ENCODE measurements at places on chromosomes 2 and 18.

- no peak for DNase-seq
Measured at GRCh38 chr18:26865557-26865956, at the start of gene AQP4. TSS of gene AQP4 (minus strand) at chr18:26865707. CDS start at chr18:26865689, 18 bp downstream.

DNA sequence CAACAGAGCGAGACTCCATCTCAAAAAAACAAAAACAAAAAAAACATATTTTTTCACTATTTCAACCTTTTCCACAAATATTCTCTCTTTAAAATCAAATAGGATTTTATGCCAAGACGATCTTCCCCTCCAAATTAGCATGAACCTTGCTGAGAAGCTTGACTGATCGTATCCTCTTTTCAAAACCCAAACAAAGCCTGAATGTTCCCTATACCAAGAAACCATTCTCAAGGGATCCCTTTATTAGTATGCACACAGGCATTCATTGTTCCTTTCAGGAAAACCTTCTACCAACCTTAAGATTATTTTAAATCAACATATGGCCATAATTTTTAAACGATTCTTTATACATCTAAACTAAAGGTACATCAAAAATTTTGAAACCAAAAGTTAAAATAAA lies 6.3 kb downstream of the SPIRE1 start:
- DNase-seq, result no peak

DNA sequence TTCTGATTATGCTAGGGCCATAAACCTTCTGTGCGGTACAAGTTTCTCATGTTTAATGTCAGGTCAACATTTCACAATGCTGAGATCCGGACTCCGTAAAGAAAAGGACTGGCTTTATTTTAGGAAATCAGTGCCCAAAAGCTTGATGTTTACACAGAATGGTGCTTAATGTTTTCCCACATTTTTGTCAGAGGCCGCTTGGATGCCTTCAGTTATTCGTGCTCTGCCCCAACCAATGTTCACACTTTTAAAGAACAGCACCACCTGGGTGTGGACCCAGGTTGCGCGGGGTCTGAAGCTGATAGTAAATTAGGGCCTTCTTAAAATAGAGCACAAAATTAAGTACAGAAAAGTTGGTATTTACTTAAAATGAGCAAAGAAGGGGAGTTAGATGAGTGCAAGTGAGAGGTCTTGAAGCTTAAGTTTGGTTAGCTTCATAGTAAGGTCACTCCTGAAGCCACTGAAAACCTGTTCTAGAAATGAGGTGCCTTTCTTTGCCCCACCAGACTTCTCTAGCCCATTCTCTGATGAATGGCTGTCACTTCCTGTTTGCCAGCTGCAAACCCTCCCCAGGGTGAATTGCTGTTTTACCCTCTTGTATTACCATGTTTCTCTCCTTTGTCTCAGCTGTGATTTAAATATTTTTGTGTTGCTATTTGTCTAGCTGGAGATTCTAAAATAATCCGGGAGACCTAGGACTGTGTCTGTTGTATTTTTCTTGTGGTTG lies 20.5 kb downstream of the SLC3A1 start:
- DNase-seq, result no peak

DNA sequence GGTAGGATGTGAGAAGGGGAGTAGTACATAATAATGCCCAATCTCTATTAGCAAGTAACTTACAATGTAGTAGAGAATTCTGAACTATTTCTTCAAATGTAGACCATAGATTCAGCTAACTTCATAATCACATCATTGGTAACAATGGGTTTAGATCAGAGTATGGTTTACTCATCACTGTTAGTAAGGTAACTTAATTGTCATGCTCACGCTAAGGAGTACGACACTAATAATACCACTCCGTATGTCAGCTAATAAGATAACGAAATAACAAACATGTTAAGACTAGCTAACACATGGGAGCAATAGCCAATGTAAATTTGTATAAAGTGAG lies 56.4 kb upstream of the CCDC141 start:
- DNase-seq, result no peak

GRCh38 chr2:88250404-88250803 lies 80.3 kb downstream of the THNSL2 start:
- DNase-seq, result no peak

DNA sequence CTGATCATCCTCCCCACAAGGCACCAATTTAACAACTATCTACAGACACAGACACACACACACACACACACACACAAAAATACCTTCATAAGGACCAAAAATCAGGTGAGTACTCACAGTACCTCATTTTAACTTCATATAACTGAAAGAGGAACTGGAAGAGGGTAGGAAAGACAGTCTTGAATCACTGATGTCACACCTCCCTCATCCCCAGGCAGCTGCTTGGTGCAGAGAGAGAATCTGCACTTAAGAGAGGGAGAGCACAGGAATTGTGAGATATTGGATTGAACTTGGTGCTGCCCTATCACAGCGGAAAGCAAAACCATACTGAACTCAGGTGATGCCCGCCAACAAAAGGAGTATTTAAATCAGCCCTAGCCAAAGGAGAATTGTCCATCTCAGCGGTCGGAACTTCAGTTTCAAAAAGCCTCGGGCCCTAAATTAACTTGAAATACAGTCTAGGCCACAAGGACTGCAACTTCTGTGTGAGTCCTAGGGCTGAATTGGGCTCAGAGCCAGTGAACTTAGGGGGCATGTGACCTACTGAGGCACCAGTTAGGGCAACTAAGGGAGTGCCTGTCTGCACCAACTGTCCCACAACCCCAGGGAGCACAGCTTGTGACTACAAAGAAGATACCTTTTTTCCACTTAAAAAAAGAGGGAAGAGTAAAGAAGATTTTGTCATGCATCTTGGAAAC lies 211.1 kb downstream of the LRATD1 start:
- no peak for DNase-seq

GRCh38 chr2:72141032-72141645 lies 6.5 kb downstream of the CYP26B1 start:
- DNase-seq, result no peak

GRCh38 chr18:49924293-49924983 lies 111.1 kb upstream of the ACAA2 start:
- no peak for DNase-seq

GRCh38 chr2:239536186-239536585 lies 135.4 kb upstream of the HDAC4 start:
- DNase-seq, result no peak

DNA sequence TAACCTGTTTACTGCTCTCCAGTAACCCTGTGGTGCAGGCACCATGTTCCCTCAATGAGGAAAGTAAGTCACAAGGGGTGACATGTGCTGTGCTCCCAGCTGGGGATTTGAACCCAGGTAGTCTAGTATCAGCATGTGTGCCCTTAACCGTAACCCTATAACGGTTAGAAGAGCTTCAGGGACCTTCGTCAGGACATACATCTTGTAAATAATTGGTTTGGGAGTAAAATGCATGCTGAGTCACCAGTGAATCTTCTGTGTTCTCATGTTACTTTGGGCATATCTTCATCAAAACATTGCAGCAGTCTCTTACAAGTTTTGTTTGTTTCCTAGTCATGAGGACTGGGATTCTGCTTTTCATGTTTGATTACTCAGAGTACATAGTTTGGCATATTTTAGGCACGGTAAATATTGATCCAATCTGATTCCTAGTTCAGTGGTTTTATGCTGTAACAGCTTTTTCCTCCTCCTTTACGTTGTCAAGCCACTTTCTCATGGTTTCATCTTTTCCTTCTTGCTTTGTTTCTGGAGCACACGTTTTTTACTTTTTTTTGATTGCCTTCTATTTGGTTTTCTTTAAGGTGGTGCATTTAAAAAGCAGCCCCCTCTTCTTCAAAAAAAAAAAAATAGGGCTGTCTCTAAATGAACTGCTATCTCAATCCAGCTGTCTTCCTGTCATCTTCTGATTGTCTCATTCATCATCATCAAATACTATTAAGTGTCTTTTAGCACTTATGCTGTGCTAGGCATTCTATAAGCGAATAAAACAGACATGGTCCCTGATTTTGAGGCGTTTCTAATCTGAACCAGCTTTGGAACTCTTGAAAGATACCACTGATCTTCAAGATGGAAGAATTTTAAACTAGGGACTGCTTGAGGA lies 50.4 kb downstream of the CLIP4 start:
- DNase-seq, result no peak

DNA sequence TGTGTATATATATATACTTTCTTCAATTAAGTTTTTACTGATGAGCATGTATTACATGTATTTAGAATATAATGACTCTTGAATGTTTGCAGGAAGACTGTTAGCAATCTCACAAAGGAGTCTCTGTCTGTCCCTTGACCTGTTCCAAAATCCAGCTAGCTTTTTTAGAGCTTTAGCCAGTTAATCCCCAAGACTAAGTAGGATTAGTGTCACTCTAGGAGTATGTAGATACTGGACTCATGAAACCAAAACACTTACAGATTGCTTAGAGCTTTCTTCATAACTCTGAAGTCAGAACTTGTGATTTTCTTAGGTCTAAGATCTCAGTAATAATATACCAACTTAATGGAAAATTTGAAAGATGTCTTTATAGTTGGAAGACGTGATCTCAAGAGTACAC lies 2.2 kb downstream of the UBXN4 start:
- DNase-seq, result no peak

DNA sequence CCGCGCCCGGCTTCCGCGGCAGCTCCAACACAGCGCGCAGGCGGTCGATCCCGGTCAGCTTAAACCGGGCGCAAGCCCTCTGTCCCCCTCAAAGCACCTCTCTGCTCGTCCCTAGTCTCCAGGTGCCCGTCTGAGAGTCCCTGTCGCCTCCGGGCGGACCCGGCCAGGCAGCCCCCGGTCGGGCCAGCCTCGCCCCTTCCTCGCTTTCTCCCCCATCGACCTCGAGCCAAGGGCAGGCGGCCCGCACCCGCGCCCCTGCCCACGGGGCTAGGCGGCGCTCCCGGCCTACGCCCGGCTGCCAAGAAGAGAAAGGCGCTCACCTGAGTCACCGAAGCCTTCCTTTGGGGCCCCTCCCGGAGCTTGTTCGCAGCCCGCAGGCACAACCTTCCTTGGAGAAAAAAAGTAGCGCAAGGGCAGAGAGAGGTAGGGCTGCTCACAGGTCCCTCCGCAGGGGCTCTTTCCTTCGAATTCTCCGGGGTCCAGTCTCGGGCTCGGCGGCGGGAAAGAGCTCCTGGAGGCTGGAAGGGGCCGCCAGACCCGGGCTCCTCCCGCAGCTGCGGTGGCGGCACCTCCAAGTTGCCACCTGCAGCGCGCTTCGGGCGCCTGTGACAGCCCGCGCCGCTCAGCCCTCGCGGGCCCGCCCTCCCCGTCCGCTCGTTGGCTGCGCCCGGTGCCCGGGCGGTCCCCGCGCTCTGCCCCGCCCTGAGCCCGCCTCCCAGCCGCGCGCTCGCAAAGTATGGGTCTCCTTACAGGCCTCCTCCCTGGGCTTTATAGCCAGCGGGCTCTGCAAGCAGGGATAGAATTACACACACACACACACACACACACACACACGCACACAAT lies 86.5 kb upstream of the EPB41L3 start:
- DNase-seq, result no peak

DNA sequence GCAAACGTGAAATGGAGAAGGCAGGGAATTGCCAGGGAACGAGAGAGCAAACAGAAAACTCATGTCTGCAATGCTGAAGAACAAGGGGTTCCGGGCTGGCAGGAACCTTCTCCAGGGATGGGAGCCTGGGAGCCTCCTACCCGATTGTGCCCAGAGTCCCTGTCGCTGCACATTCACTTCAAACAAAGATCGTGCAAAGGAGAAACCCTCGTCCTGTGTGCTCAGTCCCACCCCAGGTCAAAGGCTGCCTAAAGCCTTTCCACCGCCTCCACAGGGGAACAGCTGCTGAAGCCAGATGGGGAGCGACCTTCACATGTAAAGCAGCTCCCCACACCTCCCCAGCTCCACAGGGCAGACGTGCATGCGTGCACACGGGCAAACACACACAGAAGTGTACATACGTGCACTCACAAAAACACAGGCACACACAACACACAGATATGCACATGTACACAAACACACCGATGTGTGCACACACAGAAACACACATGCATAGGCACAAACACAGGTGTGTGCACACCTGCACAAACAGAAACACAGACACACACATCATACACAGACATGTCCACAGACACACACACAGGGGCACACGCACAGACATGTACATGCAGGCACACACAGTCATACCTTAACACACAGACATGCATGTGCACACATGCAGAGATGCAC lies 460.1 kb upstream of the SALL3 start:
- DNase-seq, result no peak

DNA sequence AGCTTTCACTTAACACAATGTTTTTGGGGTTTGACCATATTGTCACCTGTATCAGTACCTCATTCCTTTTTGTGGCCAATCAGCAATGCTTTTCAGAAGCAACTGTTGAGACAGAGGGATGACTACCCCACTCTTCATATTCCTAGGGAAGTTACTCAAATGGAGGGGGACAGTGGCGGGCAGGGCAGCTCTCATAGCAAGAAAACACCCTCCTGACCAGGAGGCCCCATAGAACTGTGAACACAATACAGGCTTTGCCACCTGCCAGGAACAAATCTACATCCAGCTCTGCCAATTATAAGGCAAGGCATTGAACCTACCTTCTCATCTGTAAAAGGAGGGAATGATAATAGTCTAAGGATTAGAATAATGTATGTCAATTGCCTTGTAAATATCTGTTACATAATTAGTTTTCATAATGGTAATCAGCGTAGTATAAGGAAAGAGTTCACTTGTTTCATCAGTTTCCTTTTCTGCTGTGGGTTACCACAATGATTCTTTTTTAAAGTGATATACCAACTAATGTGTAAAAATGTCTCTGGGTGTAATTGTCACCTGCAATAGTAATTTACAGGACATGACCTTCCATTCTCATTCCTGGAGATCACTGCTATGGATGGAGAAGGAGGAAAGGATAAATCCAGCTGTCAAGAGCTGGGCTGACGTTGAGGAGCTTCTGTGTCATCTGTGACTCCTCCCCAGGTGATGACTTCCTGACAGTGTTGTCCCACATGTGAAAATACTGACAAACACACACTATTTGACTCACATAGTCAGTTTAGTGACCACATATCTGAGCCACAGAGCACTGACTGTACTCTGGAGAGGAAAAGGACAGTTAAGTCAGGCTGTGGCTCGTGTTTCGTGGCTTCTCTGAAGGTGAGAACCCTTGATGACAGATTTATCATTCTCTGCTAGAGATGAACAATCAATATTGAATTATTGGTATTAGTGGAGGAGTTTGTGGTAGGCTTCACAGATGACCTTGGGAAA lies 13.5 kb downstream of the ALPK2 start:
- no peak for DNase-seq

- no peak for DNase-seq
Measured at GRCh38 chr2:239269916-239270315, 130.9 kb downstream of the HDAC4 start.

- no peak for DNase-seq
Measured at GRCh38 chr18:13638719-13639595, 87.4 kb downstream of the FAM210A start.

GRCh38 chr2:40329739-40330030 lies 122.2 kb downstream of the SLC8A1 start:
- no peak for DNase-seq

DNA sequence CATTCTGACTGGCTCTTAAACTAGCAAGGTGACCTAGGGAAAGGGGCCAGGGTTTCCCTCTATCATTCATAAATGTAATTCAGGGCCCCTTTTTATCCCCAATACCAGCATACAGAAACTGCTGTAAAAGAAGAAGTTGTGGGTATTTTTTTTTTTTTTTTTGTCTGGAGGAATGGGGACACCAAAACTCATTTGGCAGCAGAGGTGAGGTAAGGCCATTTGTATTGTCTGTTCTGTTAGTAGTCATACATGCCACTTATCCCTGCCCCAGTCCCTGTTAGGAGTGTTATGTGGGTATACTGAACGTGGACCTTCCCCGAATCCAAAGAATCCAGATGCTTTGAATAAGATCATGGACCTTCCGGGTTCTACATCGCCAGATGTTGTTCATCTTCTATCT lies 1.7 kb downstream of the SEPTIN2 start:
- no peak for DNase-seq

GRCh38 chr18:78433562-78433961 lies 546.1 kb upstream of the SALL3 start:
- DNase-seq, result no peak

- DNase-seq, result no peak
Measured at GRCh38 chr18:3088449-3088848, 75.5 kb upstream of the LPIN2 start.

Measured in stimulated activated CD4-positive, alpha-beta T cell treated with anti-CD3 and anti-CD28 coated beads, Interleukin-1b, Interleukin-23, amount 100 ng/mL, for 1 hour (primary cell).